Stimulated activated CD4-positive, alpha-beta T cell treated with anti-CD3 and anti-CD28 coated beads, Interleukin-1b, Interleukin-23, amount 100 ng/mL, for 1 hour (primary cell): ENCODE measurements at places on chromosomes 3 and 15.

GRCh38 chr3:89522155-89522554 lies 414.7 kb downstream of the EPHA3 start:
- no peak for DNase-seq

GRCh38 chr3:120772081-120772480 lies 29.5 kb downstream of the GTF2E1 start:
- no peak for DNase-seq

DNA sequence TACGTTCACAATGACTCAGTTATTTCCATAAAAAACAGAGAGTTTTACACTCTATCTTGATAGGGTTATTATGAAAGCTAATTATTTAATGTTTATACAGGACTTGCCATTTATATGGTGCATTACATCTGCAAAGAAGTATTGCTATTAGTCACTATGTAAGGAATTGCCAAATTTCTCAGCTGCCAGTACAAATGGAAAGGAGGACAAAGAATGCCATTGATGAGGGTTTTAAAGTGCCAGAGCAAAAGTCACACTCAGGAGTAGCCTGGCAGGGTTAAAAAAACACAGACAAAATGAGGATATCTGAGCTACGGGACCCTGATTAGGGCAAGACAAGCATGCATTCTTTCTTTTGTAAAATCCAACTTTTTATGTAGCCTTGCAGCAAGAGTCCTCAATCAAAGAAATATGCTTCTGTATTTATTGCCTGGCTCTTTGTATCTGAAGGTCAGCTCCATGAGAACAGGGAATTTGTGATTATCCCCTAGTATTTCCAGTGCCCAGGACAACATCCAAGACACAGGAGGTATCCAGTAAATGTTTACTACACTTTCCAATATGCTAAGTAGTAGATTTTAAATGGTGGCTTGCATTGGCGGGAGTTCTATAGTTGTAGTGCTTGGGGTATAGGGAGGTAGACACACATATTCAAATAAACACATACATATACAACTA lies 1013.6 kb downstream of the ROBO1 start:
- no peak for DNase-seq

GRCh38 chr3:38834110-38834509 lies 18.1 kb upstream of the SCN10A start:
- no peak for DNase-seq

GRCh38 chr3:138849222-138849940 lies 14.7 kb upstream of the PIK3CB start:
- DNase-seq = no peak

- DNase-seq = no peak
These were observed 127.0 kb downstream of the CPNE4 start for GRCh38 chr3:131907796-131908195.
